ENCODE measurements at places on chromosomes 5 and 9.

- no peak for DNase-seq
Observed at GRCh38 chr5:149283626-149284480, 12.2 kb downstream of the AFAP1L1 start.

DNA sequence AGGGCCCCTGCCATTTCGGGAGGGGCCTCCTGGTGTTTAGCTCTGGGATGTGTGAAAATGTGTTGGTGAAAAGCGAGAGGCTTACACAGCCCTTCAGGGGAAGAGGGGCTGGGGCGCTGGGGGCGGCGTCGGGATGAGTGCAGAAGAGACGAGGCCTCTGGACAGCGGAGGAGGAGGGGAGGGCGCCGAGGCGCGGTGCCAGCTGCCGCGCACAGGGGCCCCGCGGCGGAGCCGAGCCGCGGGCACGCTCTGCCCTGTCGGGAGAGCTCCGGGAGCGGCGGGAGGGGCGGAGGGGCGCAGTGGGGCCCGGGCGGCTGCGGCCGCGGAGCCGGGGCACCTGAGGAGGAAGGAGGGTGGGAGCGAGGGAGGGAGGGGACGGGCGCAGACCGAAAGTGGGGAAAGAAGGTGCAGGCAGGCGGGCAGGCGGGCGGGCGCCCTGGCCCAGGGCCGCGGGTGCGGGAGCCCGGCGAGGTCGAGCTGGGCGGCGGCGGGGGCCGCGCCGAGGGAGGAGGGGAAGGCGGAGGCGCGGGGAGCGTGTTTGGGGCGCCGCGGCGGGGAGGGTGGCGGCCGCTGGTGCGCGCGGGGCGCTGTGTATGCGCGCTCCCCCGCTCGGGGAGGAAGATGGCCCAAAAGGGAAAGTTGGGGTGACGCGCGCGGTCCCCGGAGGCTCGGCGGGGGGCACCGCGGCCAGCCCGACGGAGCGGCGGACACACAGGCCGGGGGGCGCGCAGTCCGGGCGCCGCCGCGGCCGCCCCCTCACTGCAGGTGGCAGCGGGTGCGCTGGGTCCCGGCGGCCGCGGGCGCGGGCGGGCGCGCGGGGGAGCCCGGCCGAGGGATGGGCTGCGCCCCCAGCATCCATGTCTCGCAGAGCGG, at the start of gene PDE8B:
TSS of gene PDE8B (plus strand) at position 590 of the 873 bp plus-strand sequence. CDS start at position 836, 246 bp downstream.
- DNase-seq, result no peak

DNA sequence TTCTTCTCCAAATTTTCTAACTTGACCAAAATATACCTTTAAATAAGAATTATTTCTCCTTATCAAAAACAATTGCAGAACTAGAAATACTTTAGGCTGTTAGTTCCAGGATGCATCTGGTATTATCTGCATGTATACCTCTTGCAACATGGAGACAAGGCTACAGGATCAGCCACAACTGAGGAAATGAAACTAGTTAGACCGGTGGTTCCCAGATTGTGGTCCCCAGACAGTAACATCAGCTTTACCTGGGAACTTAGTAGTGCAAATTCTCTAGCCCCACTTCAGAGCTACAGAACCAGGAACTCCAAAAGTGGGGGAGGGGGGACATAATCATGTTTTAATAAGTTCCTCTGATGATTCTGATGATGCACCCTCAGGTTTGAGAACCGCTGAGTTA, 61.6 kb upstream of the C9orf72 start:
- DNase-seq, result no peak

- DNase-seq, result no peak
Observed at GRCh38 chr9:27929841-27930240, 356.6 kb upstream of the C9orf72 start.

DNA sequence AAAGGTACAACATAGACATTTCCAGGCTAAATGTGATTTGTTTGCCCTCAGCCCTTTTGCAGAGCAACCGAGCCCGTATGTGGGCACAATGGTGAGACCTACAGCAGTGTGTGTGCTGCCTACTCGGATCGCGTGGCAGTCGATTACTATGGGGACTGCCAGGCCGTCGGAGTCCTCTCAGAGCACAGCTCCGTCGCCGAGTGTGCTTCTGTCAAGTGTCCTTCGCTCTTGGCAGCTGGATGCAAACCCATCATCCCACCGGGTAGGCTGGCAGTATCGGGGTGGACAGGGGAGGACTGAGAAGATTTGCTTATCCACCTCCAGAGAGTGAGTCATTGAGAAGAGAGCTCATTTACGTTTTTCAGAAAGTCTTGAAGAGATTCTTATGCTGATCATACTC, 17.8 kb upstream of the GLIPR2 start:
- no peak for DNase-seq

GRCh38 chr9:91894023-91894422, 56.0 kb downstream of the ROR2 start:
- DNase-seq, result no peak

- no peak for DNase-seq
Observed at GRCh38 chr9:129027685-129028191, 393 bp downstream of the SH3GLB2 start.

DNA sequence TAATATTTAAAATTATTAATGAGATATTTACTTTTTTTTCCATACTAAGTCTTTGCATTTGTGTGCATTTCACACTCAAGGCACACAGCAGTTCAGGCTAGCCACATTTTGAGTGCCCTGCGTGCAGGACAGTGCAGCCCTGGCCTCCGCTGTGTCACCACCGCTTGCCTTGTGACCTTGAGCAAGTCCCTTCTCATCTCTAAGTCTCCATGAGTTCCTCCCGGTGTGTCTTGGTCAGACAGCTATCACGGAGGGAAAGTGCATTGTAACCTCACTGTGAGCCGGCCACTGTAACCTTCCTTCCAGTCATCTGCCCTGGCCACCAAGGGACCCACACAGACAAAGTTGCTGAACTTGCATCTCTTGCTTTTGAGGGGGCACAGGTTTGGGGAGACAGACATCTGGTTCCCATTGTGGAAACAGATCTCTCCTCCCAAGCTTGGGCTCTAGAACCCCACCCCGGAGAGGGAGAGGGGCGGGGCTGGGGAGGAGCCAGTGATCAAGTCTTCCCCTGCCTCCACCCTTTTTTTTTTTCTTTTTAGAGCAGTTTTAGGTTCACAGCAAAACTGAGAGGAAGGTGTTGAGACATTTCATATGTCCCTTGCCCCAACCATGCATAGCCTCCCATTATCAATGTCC, 96.8 kb downstream of the C9orf50 start:
- DNase-seq, result no peak

DNA sequence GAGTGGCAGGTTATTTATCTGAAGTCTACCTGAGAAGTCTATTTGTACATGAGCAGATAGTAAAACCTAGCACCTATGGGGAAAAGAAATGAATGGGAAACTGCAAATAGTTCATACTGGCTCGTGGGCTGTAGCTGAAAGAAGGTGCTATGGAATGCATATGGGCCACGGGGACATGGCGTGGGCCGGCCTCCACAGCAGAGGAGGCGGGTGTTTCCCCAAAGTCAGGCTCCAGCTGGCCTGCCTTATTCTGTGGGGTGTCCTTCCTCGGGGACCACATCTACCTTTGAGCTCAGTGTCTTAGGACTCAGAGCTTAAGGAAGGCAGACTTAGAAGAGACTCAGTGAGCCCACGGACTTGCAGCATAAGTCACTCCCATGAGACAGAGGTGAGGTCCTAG, 350.5 kb upstream of the PANK3 start:
- DNase-seq, result no peak

- DNase-seq, result no peak
Observed at GRCh38 chr9:68690088-68690487, 15.0 kb upstream of the PIP5K1B start.

DNA sequence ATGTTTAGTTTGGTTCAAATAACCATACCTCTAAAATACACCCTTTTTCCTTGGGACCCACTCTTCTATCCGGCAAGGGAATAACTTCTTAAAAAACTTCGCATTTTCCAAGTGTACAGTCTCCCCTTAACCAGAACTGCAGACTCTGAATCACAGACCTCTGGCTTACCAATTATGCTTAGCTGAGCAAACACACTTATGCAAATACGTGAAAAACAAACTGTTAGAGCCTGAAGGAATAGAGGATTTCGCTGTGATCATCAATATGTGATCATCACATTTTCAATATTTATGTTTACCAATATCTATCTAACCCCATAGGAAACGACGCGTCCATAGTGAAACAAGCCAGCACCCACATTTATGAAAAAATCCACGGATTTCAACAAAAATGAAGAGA, 1.3 kb downstream of the LPAR1 start:
- no peak for DNase-seq

DNA sequence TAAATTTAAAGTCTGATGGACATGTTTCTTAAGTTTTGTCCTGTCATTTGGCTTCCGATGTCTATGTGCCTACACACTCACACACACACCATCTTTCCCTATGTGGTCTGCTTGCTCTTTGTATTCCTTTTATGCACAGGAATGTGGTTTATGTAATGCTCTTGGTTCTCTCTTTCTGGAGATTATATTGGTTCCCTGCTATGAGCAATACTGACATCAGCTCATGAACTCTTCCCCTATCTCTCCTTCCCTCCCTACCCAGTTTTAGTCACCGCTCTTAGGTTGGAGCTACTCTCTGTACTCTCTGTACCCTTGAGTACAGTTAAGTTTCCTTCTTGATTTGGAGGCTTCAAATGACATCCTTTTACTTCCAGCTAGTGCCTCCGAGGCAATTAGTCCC, 77.9 kb upstream of the MVB12B start:
- DNase-seq, result no peak

GRCh38 chr9:81999806-82000205, 11.2 kb downstream of the SPATA31D1 start:
- no peak for DNase-seq

- DNase-seq, result no peak
Observed at GRCh38 chr5:143976055-143976454, 164.1 kb downstream of the HMHB1 start.

DNA sequence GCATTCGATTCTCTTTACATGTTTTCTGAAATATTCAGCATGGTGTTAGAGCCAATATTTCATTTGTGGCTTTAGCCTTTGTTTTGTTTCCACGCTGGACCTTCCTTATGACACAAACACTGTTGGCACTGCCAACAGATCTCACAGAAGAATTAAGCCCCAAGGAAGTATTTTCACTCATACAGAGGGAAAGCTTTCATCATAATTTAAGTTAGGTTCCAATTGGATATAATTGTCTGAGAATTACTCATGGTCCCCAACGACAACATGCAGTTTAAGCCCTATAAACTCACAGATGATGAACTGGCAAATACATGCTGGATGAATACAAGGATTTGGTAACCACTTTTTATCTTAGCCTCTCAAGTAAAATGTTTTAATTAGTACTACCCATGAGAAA, 259.5 kb downstream of the EBF1 start:
- DNase-seq, result no peak

DNA sequence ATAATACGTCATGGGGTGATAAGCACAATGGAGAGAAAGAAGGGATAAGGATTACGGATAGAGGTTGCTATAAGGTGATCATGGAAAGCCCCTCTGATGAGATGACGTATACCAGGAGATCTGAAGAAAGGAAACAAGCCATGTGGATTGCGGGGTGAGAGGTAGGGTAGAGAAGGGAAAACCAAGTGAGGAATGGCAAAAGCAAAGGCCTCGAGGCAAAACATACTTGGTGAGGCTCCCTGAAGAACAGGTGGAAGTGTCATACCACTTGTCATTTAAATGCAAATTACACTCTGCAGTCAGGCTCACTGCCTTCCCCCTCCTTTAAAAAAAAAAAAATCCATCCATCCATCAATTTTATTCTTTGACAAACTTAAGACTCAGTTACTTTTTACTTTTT, 420.8 kb downstream of the RAB3C start:
- DNase-seq, result no peak

DNA sequence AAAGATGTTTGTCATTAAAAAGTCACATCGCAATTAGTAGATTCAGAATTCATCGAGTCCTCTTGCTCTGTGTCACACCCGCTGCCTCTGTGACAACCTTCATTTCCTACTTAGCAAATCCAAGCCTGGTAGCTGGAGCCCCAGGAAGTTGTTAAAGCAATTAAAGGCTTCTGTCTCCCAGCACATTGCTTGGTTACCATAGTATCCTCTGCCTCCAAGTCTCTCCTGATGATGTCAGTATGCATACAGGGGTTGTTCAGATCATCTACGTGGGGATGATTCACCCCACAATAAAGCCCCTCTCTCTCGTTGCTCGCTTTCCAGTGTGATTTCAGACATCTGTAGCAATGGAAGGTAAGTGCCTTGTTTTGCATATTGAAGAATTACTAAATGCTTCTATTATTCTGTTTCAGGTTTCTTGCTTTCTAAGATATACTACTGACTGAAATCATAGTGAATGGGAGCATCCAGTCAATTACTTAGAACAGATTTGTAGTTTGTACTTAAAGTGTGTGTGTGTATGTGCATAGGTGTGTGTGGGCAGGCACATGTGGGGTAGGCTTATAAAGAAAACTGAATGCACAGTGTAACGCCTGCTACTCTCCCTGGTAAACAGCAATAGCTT, 52.9 kb downstream of the PAM start:
- no peak for DNase-seq

- no peak for DNase-seq
Observed at GRCh38 chr5:38556088-38556598, 303 bp downstream of the LIFR start.

DNA sequence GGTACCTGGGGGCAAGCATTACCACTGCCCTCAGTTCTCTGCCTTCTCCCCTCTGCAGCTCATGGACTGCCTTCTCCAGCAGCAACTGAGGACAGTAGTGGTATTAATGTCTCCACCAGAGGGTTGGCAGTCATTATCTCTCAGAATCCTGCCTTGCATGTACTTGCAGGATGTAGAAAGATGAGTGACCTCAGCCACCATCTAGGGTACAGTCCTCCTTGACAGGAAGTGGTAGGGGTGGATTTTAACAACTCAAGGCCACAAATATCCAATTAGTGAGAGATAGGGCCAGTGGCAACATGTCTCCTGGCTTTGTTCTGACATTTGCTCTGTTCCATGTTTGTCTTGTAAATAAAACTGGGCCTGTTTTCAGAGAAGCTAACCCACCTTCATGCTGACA, 47.2 kb downstream of the F2R start:
- DNase-seq, result no peak

- no peak for DNase-seq
Observed at GRCh38 chr9:84411683-84412267, 71.2 kb upstream of the SLC28A3 start.

GRCh38 chr9:124308606-124309491, 51.1 kb downstream of the NEK6 start:
- DNase-seq, result no peak

GRCh38 chr5:169801324-169801777, 164.3 kb downstream of the DOCK2 start:
- DNase-seq, result no peak

- DNase-seq, result no peak
Observed at GRCh38 chr5:60365001-60365400, 335.0 kb downstream of the DEPDC1B start.

- DNase-seq, result no peak
Observed at GRCh38 chr5:151592855-151593408, 1.8 kb upstream of the FAT2 start.

All from cortex of kidney (tissue), 1 donor.